Thoracic aorta endothelial cell (primary cell): ENCODE measurements at places on chromosomes 3 and 15. TPM values are rescaled to one million over a fixed set of nuclear protein-coding genes. Genes with fewer than 3 reads are reported as not detected.

Gene STXBP5L
- total RNA-seq, result not detected in 2 replicates

Gene VEPH1
- 325 and 390 TPM in 2 replicates for total RNA-seq

Gene CHRM5
- not detected in 2 replicates for total RNA-seq

Gene TGM4
- total RNA-seq, result 0.07 and 0.13 TPM in 2 replicates

Gene TIMP4
- total RNA-seq, result 0.14 TPM in 1 of 2 replicates, not detected in the other

Gene PARP15
- 0.53 and 0.57 TPM in 2 replicates for total RNA-seq
